Tibial artery (tissue), 4 donors: ENCODE measurements at places on chromosomes 12 and 14.

GRCh38 chr14:75182821-75183220 is 6.4 kb upstream of the TMED10 start:
- no peak for DNase-seq

- no peak for DNase-seq
Measured at GRCh38 chr14:68011406-68012028, 191.9 kb downstream of the RAD51B start.

DNA sequence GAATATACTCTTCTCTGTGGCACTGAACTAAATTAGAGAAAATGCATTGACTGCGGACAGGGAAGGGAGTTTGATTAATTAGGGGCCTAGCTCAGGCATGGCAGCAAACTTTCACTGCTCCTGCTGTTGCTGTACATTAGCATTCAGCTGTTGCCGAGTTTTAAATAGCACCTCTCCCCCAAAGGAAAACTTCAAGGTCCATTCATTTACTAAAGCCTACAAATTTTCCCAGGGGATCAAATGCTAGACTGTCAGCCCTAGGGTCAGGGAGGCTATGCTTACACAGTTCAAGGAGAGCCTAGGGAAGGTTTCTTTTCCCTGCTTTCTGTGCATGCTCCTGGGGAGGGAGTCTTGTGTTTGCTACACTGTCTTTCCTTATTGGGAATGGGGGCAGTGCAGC is 60.0 kb upstream of the GZMB start:
- DNase-seq, result no peak

GRCh38 chr12:40650038-40650704 is 42.1 kb upstream of the CNTN1 start:
- DNase-seq, result no peak

- DNase-seq, result no peak
Measured at GRCh38 chr14:32993921-32994320, 55.2 kb downstream of the NPAS3 start.

GRCh38 chr14:63032641-63033040 is 12.6 kb downstream of the KCNH5 start:
- no peak for DNase-seq

DNA sequence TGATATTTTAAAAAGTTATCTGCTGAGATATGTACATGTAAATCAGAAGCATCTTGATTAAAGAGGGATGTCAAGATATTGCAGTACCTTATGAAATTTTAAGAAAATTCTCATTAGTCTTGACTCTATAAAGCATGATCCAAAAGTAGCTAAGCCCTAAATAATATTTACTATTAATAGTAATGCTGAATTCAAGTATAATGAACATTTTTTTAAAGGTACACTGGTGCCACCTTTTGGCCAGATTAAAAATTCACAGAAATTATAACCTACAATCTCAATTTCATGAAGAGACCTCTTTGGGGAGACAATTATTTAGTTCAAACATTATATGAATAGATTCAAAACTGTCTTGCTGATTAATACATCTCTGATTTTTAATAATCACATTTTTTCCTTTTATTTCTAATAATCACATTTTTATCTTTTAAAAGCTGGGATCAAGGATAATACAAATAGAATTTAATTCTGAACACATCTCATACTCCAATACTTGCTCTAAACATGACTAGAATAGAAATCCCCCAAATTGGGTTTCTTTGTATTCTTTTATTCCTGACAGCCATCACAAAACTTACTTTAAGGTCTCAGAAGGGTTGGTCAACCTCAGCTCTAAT is 13.4 kb downstream of the AKAP5 start:
- DNase-seq, result no peak

GRCh38 chr14:100261621-100262020 is 22.7 kb downstream of the YY1 start:
- DNase-seq, result no peak

DNA sequence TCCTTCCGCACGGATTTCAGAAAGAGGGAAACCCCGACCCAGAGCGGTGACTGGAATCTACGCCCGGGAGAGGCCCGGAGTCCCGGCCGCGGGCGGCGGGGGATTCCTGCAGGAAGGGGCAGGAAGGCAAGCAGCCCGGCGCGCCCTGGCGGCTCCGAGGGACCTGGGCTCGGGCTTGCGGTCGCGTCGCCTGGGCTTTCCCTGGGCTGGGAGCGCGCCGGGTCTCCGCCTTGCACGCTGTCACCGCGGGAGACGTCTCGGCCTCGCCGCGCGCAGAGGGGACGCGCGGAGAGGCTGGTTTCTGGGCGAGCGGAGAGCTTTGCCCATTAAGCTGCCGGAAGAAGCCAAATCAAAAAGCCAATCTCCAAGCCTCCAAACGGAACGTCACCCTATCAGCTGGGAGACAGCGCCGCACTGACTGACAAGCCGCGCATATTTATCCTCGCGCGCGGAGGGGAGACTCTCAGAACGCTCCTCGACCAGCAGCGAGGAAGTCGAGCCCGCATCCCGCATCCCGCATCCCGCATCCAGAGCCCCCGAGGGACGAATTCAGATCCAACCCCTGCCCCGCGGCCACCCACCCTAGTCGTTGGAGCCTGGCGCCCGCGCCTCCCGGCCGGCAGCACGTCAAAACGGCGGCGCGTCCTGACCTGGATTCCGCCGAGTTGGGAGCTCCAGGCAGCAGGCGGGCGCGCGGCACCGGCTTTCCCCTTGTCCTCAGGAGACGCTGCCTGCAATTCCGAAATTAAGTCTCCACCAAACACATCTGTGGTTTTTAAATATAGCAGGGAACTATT is at the start of gene SLC8A3:
Gene SLC8A3, minus strand, starts transcription at position 293 of the 797 bp plus-strand sequence. CDS start 20,529 bp downstream, outside the sequence.
- DNase-seq, result no peak

DNA sequence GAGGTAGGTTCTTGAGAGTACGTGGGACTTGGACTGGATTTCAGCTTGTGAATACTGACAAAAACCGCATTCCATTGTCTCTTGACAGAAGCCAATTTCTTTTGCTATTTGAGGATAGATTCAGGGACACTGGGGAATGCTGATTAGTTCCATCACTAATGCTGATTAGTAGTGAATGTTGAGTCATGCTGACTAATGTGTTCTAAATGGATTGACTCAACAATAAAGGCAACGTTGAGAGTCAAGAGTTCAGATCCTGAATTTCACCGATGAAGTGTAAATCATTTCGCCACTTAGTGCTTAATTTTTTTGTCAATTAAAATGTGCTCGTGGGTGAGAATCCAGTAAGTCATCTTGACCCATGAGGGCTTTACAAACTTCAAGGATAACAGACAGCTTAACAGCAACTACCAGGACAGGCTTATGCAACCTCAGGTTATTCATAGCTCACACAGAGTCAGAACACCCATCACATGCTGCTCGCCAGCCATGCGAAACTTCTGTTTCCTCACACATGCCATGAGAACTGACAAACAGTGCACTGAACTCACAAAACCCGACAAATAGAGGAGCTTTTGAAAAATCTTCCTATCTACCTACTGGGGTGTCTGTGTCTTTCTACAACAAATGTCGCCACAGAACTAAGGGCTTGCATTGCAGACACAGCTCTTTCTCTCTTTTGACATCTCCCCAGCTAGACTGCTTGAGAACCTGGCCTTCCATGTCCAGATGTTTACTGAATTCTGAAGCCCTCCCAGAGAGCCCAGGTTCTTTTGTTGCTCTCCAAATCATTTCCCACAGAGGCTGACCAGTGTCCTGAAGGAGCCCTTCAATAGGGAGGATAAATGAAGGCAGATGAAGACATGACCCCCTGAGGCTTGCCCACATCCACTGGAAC is 316.4 kb downstream of the ZFP36L1 start:
- peak; percentile 90 for DNase-seq

- no peak for DNase-seq
Measured at GRCh38 chr14:70108419-70108818, 80.3 kb downstream of the SLC8A3 start.

DNA sequence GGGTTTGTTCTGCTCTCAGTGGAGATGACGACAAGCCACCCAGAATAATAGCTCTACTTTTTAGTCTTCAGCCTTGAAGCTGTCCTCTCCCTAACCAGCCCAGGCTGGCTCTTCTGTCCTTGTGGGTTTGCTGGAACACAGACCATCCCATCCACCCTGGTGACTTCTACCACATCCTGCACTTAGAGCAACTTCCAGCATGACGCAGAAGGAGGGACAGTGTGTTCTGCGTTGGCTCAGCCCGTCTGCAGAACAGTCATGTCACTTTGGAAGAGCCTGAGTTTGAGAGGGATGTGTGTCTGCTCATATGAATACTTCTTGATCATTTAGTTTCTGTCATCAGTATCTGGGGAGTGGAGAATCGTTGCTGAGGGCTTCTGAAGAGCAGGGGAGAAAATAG is 198.0 kb downstream of the CACNA1C start:
- DNase-seq, result no peak

DNA sequence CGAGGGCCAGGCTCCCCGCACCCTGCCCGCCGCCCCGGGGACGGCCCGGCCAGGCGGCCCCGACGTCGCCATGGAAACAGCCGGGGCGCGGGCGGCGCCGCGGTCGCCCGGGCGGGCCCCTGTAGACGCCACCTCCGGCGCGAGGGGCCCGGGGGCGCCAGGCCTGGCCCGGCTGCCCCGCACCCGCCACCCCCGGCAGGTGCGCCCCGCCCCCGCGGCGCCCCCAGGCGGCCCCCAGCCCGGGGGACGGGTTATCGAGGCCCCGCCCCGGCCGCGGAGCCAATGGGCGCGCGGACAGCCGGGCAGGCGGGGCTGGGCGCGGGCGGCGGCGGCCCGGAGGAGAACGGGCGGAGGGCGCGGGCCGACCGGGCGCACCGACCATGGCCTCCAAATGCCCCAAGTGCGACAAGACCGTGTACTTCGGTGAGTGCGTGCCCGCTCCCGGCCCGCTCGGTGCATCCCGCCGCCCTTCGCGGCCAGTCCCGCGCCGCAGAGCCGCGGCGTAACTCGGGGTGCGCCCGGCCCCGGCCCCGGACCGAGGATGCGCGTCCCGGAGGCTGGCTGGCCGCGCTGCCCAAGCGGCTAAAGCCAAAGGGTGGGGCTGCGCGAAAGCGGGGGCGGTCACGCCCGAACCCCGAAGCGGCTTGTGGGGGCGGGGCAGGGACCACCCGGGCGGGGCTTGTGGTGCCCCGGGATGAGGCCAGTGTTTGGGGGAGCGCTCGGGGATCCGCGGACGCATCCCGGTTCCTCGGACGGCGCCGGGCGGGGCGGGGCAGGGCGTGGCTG is at the start of gene CRIP2:
Gene CRIP2, plus strand, starts transcription at position 339 of the 786 bp plus-strand sequence. Its CDS starts 42 bp downstream, at position 381.
- peak; percentile 78 for DNase-seq

DNA sequence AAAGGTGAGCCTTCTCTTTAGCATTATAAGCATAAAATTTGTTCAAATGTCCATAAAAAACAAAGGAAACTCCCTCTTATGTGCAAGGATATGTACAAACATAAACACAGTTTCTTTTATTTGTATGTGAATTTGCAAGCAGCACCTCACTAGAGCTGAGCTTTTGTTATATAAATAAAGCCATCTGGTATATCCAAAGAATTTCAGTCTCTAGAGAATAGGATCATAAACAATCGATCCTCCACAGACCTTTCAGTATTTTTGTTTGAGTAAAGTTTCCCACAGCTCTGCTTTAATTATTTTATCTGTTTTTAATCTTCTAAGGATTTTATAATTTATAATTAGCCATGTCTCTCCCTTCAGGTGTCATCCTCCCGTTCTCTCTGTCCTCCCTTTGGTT is 89.2 kb downstream of the OTOGL start:
- no peak for DNase-seq

DNA sequence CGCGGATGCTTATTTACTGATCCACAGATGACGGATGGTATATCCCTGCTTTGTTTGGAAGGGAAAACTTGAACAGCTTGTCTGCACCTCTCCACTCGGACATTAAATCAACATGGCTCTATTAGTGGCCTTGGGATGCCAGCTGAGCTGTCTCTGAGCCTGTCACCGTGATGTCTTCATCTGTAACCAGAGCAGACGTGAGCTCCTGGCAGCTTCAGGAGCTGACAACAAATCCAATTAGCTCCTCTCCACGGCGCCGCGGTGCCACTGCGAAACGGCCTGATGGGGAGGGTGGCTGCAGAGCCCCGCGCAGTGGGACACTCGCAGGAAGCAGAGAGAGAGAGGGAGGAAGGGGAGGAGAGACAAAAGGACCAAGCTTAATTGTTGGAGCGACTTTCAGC is 112.3 kb downstream of the PAPOLA start:
- DNase-seq, result no peak

DNA sequence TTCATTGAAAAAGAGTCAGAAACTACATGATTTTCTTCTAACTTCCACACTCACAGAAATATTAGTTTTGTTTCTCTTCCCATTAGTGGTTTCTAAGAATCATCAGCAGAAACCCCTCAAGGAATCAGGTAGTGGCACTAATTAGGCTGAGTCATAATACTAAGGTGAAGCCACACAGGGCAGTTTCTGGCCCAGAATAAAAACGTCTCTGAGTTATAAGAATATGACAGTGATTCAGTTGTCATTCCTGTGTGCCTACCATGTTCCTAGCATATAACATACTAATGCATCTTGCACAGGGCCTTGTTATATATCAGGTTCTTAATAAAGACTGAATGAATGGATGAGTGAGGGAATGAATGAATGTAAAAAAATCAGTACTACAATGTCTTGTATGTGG is 206.0 kb upstream of the PLEKHG7 start:
- no peak for DNase-seq

GRCh38 chr12:3380200-3381043 is 110.6 kb upstream of the PRMT8 start:
- DNase-seq, result no peak

DNA sequence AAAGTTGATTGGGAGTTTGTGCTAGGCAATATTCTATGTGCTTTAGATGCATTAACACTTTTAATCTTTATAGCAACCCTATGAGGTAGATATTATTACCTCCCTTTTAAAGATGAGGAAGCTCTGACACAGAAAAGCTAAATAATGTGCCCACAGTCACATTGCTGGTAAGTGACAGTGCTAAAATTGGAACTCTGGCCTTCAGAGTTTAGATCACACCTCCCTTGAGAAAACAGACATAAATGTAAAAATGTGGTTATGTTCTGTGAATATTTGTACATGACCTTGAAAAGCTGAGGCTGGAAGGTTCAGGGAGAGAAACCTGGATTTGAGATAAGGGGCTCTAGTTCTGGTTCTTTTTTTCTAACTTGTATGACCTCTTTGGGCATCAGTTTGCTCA is 1.9 kb downstream of the ABHD4 start:
- no peak for DNase-seq

DNA sequence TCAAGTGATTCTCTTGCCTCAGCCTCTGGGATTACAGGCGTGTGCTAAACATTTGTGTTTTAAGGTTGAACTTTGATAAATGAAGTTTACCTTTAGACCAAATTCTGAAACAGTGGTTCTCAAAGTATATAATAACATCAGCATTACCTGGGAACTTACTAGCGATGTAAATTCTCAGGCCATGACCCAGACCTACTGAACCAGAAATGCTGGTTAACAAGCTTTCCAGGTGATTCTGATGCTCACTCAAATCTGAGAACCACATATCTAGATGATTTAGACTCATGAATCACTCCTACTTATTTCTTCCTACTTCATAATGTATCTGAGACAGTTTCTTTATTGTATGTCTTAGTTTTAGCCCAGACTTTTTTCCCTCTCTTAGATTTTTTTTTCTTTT is 43.6 kb downstream of the RAD51B start:
- DNase-seq, result no peak

- no peak for DNase-seq
Measured at GRCh38 chr12:20808521-20808920, 2.0 kb upstream of the SLCO1B3 start.
